ENCODE measurements at places on chromosomes 2 and 18.

DNA sequence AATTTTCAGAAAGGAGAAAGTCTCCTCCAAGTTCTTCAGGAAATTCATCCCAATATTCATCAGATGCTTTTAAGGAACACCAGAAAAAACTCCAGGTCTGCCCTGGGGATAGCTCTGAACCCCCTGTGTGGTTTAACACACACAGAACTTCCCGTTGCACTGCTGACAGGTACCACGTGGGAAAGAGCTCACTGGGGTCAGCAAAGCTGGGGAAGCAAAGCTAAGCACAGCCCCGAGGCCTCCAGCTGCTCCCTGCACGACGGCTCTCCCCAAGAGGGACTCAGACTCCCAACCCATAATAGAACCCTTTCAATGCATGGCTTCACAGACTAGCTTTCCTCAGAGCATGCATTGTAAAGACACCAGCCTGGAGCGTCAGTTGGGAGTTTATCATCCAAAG, 28.0 kb downstream of the ADI1 start:
- no peak for DNase-seq

DNA sequence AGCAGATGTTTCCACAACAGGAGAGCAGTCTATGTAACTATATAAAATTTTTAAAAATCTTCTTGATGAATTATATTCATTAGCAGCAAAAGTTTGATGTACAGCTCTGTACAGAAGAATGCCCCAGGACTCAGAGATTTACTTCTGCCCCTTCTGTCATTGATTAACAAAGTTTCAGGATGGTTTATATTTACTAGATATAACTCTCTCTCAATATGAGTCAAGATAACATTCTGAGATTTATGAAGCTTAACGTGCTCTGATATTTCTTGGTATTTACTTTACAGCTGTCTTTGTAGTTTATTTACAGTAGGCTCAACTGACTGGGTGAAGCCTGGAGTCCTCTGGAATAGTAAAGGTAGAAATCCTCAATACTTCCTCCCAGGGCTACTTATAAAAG, 93.6 kb upstream of the HNMT start:
- DNase-seq: no peak

GRCh38 chr2:189824694-189825396, 40.6 kb downstream of the PMS1 start:
- DNase-seq: no peak

GRCh38 chr2:169736902-169737301, 3.3 kb downstream of the KLHL23 start:
- no peak for DNase-seq

DNA sequence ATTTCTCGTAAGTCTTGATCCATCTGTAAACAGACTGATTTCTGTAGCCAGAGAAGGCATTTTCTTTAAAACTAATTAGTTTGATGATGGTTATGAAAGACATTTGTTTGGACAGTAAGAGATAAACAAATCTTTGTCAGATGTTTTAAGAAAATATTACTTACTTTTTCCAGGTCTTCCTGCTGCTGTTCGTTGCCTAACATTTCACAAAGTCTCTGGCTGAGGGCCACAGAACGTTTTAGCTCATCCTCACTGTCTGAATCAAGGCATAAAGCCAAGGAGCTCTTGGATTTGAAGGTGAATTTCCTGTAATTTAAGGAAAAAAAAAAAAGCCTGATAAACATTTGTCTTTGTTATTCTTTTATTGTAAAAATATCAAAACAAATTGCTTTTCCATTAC, 57.8 kb downstream of the VIL1 start:
- DNase-seq: no peak

DNA sequence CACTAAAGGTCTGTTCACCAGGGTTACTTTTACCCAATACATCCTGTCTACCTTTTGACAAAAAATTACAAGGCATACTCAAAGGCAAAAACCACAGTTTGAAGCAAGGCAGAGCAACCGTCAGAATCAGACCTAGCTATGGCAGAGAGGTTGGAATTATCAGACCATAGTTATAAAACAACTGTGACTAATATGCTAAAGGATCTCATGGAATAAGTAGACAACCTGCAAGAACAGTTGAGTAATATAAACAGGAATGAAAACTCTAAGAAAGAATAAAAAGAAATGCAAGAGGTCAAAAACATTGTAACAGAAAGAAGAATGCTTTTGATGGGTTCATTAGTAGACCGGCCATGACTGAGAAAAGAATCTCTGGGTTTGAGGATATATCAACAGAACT, 318.8 kb upstream of the KCNH7 start:
- DNase-seq: no peak

DNA sequence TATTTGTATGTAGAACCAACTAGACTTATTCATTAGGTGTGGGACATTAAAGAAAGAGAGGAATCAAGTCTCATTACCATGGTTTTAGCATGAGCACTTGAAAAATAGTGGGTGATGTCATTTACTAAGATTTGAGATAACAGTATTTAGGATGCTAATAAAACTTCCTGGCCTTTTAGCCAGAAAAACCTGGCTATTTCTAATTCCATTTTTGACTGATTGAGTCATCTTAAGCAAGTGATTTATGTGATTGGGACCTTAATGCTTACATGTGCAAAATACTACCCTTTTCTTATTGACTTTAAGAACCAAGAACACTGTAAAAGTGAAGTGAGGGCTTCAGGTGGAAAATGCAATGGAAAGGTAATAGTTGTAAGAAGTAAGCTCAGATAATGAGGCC, 196.8 kb upstream of the SESTD1 start:
- no peak for DNase-seq

DNA sequence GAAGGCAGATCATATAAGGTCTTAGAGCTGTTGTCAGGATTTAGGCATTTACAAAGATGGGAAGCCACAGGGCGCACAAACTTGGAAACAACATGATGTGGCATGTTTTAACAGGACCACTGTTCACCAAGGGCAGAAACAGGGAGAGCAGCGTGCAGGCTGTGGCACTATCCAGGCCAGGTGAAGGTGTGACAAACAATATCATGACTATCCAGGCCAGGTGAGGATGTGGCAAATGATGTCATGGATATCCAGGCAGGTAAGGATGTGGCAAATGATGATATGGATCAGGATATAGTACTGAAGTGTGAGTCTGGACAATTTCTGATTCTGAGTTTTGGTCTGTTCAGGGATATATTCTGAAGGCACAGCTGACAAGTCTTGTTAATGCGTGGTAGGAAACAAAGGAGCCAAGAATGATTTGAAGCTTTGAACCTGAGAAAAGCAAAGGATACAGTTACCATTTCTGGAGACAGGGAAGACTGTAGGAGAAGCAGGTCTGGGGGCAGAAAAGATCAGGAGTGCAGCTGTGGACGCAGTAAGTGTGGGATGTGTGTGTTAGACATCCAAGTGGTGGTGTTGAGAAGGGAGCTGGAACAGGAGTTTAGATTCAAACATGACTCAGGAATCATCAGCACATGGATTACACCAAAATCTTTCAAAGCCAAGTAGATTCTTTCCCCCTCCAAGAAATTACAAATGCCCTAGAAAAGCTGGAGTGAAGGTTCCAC, 205.9 kb downstream of the TMEM163 start:
- DNase-seq: no peak

- DNase-seq: no peak
Measured at GRCh38 chr2:121475811-121476571, 54.7 kb upstream of the RNU4ATAC start.

DNA sequence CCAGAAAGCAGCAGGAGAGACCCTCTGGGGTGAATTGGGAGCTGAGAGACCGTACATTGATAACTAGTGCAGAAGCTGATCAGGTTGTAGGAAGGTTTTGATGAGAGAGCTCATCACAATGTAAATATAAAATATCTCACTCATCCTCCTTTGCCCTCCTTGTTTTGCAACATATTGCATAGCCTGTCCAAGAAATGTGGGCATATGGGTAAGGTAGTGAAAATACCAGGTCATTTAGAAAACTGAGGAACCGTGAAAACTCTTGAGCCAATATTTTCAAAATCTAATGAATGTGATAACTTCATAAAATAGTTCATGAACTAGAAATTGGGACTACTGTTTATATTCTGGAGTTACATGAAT, 31.4 kb downstream of the C18orf54 start:
- DNase-seq: no peak

- DNase-seq: no peak
Measured at GRCh38 chr2:148023861-148024260, 3.0 kb downstream of the MBD5 start.

GRCh38 chr2:111219285-111219684, 98.6 kb downstream of the BCL2L11 start:
- no peak for DNase-seq

GRCh38 chr2:201186982-201187381, 4.0 kb downstream of the CASP10 start:
- no peak for DNase-seq

DNA sequence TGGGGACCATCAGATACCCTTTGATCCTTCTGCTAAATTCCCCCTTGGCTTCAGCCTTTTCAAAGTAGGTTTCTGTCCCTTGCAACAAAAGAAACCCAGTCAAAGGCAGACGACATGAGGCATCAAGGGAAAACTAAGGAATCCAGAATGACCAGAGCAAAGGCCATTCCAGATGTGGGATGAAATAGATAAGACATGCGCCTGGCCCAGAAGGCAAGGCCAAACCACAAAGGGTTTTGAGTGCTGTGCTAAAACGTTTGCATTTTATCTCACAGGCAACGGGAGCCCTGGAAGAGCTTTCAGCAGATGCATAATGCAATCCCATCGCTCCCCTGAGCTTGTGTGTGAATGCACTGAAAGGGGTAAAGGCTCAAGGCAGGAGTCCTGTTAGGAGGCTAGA, 17.7 kb downstream of the CXCR1 start:
- no peak for DNase-seq

DNA sequence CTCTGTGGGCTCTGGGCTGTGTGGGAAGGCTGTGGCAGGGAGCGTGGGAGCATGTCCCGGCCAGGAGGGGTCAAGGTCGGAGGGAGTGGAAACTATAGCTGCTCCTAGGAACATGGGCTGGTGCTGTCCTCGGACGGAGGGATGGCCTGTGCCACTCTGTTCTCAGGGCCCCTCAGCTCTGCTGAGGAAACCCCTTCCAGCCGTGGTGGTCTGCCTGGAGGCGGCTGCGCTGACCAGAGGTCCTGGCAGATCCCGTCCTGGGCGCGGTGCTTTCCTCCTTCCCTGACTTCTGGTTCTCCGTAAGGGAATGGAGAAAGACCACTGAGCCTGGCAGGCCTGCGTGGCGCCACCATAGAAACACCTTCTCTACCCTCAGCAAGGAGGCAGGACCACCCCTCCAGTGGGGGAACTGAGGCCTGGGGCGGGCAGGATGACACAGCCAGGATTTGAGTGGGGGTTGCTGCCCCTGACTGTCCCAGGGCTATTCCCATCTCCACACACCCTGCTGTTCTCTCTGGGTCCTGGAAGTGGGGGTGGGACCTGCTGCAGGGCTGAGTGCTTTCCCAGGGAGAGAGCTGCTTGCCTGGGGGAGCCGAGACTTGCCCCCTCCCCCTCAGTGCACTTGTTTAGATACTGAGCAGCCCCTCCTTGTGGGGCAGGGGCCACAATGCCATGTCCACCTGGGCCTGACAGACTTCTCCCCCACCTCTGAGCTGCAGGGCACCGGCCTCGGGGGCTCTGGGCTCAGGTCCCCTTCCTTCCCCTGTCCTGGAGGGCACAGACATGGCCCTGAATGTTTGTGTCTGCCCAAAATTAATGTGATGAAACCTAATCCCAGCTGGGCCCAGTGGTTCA, 301.0 kb upstream of the HS6ST1 start:
- no peak for DNase-seq
